ENCODE measurements at places on chromosomes 13 and 19.

- no peak for DNase-seq
Observed at GRCh38 chr19:34393629-34394028, 10.6 kb upstream of the PDCD2L start.

GRCh38 chr19:40948580-40949299, 42.3 kb upstream of the CYP2B6 start:
- DNase-seq = no peak

- DNase-seq = no peak
Observed at GRCh38 chr19:5934774-5935472, 20.9 kb downstream of the CAPS start.

DNA sequence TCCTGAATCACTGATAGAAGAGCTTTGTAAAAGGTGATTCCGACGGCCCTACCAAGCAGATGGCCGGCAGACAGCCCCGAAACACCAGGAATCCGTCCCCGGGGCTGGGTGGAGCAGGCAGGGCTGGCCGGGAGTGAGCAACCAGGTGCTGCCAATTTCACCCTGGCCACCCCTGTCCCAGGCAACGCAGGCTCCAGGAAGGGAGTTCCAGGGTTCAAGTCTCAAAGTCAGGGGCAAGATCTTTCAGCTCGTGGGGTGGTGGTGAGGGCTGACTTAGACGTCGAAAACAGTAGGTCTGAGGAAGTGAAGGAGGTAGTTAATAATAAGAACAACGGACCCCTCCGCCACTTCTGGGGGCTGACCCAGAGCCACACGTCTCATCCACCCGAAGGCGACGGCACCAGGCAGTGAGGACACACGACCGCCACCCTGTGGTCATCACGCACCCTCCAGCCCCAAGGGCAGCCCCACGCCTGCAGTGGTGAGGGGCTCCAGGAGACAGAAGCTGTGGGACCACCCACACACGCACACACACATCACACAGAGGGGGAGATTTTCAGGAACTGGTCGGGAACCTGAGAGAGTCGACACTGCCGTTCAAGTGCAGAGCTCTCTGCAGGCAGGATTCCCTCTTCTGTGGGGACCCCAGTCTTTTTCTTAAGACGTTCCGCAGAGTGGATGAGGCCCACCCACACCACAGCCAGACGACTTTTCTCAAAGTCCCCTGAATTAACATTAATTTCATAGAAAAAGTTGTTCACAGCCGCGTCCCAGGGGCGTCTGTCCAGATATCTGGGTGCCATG, 67.2 kb downstream of the SPACA7 start:
- no peak for DNase-seq

DNA sequence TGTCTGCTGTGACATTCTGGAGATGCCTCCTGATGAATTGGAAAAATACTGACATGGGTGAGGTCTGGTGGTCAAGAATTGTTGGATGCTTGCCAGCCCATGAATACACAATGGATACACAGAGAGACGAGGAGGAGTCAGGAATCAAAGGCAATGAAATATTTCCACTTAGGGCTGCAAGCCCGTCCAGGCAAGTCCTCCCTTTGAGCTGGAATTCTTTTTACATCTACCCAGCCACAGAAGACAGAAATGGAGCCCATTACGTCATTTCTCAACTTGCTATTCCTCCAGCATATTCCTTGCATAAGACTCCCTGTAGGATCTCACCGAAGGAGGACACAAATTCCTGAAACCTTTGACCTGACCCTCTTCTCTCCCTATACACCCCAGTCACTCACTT, 15.7 kb upstream of the IGFL4 start:
- no peak for DNase-seq

DNA sequence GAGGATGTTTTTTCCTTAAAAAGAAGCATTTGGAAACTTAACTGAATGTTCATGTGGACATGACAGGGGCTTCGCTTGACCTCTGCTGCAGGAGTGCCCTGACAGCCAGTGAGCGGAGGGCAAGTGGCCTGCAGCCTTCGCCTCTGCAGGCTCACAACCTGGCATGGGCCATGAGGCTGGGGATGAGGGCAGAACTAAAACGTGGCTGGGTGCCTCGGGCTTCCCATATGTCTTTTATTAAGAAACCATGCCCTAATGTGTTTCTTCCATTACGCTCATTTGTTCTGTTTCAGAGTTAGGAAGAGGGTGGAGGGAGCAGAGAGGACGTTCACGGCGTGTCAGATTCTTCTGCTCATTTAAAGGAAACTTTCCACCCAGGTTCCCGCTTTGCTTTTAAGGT, 2.9 kb downstream of the ARHGEF7 start:
- DNase-seq = no peak

- no peak for DNase-seq
Observed at GRCh38 chr19:32258167-32258566, 87.2 kb upstream of the ZNF507 start.

- no peak for DNase-seq
Observed at GRCh38 chr19:41796901-41797300, 514 bp downstream of the CEACAM3 start.

GRCh38 chr19:12838886-12839756, 806 bp downstream of the MAST1 start:
- DNase-seq = no peak

DNA sequence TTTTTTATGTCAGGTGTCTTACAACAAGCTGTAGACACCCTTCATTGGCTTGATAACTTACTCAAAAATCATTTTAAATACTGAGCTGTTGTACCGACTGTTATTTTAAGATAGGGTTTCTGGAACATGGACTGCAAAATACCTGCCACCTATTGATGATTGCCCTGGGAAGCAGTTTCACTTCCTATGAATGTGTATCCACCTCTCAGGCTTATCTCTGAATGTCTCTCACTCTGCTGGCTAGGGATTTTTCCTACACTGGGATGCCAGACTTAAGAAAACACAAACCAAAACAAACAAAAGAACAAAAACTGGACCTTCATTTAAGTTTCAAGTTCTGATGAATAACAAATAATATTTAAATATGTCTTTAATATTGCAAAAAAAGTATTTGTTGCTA, 663.7 kb downstream of the EFNB2 start:
- no peak for DNase-seq

DNA sequence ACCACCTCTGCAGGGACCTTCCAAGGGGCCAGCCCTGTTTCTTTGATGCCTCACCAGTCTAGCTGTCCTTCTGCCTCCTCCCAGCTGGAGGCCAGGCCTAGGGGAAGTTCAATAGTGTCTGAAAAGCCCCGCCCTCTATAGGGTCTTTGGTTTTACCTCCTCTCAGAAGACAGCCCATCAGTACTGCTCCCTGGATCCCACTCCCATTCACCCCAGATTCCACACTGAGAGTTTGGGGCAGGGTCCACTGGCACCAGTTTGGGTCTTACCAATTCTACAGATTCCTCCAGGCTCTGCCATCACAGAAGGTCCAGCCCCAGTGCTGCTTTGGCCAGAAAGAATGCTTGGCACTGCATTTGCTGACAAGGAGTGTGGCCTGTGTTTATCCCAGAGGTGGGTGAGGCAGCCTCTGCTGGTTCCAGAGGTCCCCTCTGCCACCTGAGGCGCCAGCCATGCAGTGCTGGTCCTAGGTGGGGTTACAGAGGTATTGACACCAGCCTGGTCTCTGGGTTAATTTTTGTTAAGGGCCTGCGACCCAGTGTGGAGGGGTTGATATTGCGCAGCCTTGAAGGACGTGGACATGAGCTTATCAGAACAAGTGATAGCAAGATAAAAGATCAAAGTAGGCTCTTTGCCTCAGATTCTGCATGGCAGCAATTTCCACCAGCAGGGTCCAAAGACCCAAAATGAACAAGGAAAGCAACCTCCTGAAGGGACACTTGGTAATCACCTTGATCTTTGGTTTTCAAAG, 41.4 kb upstream of the IGSF23 start:
- no peak for DNase-seq

Measured in GM18507 (cell line).